NCI-H82 (cell line): ENCODE measurements at places on chromosomes 16 and 17.

GRCh38 chr17:9905902-9906301 is 831 bp upstream of the RCVRN start:
- DNase-seq, result peak; percentile 66

DNA sequence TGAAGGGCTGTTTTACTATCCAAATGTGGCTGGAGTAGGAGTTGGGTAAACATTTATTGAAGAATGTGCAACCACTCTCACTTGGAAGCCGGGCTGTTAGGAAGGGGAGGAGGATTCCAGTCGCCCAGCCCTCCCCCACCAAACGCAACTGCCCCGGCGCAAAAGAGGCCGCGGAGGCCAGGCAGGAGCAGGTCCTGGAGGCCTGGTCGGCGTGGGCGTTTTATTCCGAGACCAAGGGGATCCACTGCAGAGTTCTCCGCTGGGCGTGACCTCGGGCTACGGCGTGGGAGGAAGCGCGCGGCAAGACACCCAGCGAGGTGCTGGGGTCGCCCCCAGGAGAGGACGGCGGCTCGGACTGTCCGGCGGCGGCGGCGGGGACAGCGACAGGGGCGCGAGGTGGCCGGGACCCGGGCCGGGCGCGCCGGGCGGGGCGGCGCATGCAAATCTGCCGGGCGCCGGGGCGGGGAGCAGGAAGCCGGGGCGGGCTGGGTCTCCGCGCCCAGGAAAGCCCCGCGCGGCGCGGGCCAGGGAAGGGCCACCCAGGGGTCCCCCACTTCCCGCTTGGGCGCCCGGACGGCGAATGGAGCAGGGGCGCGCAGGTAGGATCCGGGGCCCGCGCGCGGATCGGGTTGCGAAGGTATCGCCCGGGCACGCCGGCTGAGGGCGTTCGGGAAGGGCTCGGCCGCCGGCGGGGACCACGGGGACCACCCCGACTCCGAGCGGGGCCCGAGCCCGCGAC is at the start of gene IL4R:
TSS of gene IL4R (plus strand) at position 553 of the 739 bp plus-strand sequence. CDS start 26,230 bp downstream, outside the sequence.
- no peak for DNase-seq

- peak; percentile 80 for DNase-seq
Observed at GRCh38 chr17:50613007-50613992, 21.4 kb upstream of the ABCC3 start.

- no peak for DNase-seq
Observed at GRCh38 chr16:66358231-66358630, 8.3 kb upstream of the CDH5 start.
